ENCODE measurements at places on chromosomes 2 and 18.

- H3K36me3 ChIP-seq, result no peaks in the 10 kb centered on the region
- peaks cover 8% of the 10 kb centered on the region for H3K4me1 ChIP-seq
- no peaks in the 10 kb centered on the region for H3K27me3 ChIP-seq
- DNase-seq, result peak; percentile 70
- H3K27ac ChIP-seq, result no peak overlapping the region
- no peak overlapping the region for H3K4me3 ChIP-seq
These were observed 284.9 kb downstream of the OSR1 start for GRCh38 chr2:19073522-19073921.

- no peak overlapping the region for H3K27ac ChIP-seq
- H3K27me3 ChIP-seq, result no peaks in the 10 kb centered on the region
- H3K36me3 ChIP-seq, result no peaks in the 10 kb centered on the region
These were observed 225.8 kb downstream of the PIEZO2 start for GRCh38 chr18:10923551-10924070.

DNA sequence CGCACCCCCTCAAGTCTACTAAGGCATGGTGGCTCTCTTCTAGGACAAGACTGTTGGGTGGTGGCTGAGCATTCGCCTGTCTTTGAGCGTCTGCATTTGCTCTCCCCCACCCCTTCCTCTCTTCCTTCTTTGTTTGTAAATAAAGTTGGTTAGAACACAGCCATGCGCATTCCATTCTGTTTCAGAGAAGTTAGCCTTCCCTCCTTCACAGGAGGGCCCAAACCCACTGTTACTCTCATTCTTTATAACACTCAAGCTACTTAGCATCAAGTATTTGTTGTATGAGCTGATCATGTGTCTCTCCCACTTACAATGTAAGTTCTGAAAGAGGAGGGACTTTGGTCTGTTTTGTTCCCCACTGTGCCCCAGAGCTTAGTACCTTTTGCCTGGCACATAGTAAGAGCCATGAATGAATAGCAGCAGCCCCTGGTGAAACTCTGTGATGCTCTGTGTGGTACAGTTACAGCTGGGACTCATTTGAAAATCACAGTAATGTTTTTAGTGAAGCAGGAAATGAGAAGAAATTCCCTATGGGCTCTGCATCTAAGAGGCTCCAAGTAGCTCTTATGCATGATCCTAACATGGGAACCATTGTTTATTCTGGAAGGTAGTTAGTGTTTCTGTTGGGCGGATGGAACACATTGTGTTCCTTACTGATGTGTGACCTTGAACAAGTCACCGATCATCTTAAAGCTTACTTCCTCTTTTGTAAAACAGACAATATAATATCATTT is 7.7 kb downstream of the MGAT5 start:
- H3K27me3 ChIP-seq, result no peaks in the 10 kb centered on the region
- no peak overlapping the region for H3K4me3 ChIP-seq
- H3K36me3 ChIP-seq, result no peaks in the 10 kb centered on the region
- DNase-seq, result no peak

DNA sequence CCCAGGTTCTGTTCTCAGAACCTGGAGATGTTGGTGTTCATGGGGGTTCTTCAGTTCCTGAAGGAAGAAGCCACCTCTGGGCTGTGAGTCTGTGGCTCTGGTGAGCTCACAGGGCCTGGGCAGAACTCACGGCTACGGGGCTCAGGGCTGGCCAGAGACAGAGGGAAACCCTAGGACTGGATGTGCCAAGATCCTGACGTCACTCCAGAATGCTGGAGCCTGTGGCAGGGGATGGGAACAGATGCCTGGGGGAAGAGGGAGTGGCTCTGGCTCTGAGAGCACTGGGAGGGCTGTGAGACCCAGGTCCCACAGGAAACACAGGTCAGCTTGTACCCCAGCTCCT is at the start of gene OTOF:
TSS of gene OTOF (minus strand) at position 214 of the 343 bp plus-strand sequence.
- DNase-seq, result peak; percentile 63
- no peaks in the 10 kb centered on the region for H3K36me3 ChIP-seq
- H3K27me3 ChIP-seq, result no peaks in the 10 kb centered on the region
- H3K27ac ChIP-seq, result no peak within 1 kb of the TSS
- H3K4me3 ChIP-seq, result no peak within 1 kb of the TSS

- H3K27me3 ChIP-seq, result no peaks in the 10 kb centered on the region
- DNase-seq, result peak; percentile 82
- peak overlapping the region; percentile 11 for H3K27ac ChIP-seq
- peaks cover 1% of the 10 kb centered on the region for H3K4me1 ChIP-seq
- no peak overlapping the region for H3K4me3 ChIP-seq
These were observed 46.7 kb downstream of the GLS start for GRCh38 chr2:190927301-190927700.

GRCh38 chr2:46294176-46294836 is 2.9 kb upstream of the EPAS1 start:
- peaks cover 24% of the 10 kb centered on the region for H3K4me1 ChIP-seq
- no peaks in the 10 kb centered on the region for H3K36me3 ChIP-seq
- no peak overlapping the region for H3K27ac ChIP-seq
- H3K4me3 ChIP-seq, result no peak overlapping the region

DNA sequence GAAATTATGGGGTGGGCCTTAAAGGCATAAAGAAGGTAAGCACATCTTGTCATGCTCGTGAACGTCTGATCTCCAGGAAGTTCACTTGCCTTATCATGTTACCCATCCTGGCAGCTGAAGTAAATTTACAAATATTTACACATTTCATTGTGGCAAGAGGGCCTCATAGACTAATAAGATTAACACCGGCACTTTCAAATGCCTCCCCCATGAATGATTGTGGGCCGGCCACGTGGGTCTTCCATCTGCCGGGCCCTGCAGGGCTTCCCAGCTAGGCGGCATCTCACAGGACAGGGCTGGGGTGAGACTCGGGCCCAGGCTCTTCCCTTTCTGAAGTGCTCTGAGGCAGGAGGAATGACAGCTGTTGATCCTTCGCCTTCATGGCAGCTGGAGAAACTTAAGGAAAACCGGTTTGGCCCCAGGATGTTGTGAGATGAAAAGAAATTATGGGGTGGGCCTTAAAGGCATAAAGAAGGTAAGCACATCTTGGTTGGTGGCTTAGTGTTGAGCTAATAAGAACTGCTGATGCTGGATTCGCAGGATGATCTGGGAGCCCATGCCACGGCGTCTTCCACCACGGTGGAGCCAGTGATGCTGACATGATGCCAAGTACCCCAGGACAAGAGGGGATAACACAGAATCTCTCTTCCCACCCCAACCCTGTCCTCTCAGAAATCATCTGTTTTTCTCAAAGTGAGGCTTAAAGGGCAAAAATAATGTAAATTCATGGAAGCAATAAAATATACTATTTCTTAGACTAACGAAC is 176.3 kb downstream of the SEPTIN10 start:
- H3K4me1 ChIP-seq, result peaks cover 18% of the 10 kb centered on the region
- H3K27me3 ChIP-seq, result no peaks in the 10 kb centered on the region
- DNase-seq, result no peak
- no peak overlapping the region for H3K27ac ChIP-seq
- H3K36me3 ChIP-seq, result no peaks in the 10 kb centered on the region

- no peaks in the 10 kb centered on the region for H3K36me3 ChIP-seq
- DNase-seq, result peak; percentile 90
- H3K4me1 ChIP-seq, result peaks cover 24% of the 10 kb centered on the region
- H3K27ac ChIP-seq, result peak overlapping the region; percentile 62
These were observed 67.8 kb upstream of the EPAS1 start for GRCh38 chr2:46229134-46230063.

GRCh38 chr2:177679611-177680605 is 287.3 kb downstream of the AGPS start:
- H3K4me3 ChIP-seq, result no peak overlapping the region
- H3K36me3 ChIP-seq, result no peaks in the 10 kb centered on the region
- no peak overlapping the region for H3K27ac ChIP-seq
- no peak for DNase-seq

DNA sequence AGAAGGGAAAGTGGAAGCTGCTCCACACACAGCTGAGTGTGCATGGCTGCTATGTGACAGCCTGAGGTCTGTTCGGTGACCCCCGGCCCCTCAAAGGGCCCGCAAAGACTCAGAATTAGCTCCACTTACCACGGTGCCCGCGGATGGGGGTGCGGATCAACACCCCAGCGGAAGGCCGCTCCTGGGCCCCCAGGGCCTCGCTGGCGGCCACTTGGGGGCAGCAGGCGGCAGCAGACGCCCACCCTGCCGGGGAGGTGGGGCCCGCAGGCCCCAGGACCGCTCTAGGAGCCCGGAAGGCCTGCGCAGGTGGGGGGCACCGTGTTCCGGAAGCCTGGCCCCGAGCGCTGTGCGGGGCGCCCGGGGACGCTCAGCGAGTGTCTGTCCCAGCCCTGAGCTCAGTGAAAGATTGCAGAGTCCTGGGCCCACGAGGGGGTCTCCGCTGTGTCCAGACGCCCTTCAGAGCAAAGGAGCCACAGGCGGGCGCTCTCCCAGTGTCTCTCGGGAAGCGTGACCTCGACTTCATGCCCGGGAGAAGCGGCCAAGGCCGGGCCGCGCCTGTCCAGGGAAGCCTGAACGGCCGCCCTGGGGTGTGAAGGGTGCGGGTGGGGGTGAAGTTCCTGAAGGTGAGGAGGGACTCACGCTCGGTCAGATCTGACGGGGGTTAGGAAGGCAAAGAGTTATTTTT is 118.7 kb downstream of the VAPA start:
- H3K4me1 ChIP-seq, result peaks cover 15% of the 10 kb centered on the region
- H3K4me3 ChIP-seq, result no peak overlapping the region
- DNase-seq, result no peak
- no peaks in the 10 kb centered on the region for H3K36me3 ChIP-seq

- DNase-seq, result no peak
- H3K4me3 ChIP-seq, result no peak overlapping the region
- H3K27me3 ChIP-seq, result no peaks in the 10 kb centered on the region
- no peaks in the 10 kb centered on the region for H3K36me3 ChIP-seq
- no peaks in the 10 kb centered on the region for H3K4me1 ChIP-seq
- H3K27ac ChIP-seq, result no peak overlapping the region
These were observed 591.3 kb upstream of the ZNF804A start for GRCh38 chr2:184006998-184007397.

- H3K27me3 ChIP-seq, result no peaks in the 10 kb centered on the region
- H3K27ac ChIP-seq, result no peak overlapping the region
- H3K36me3 ChIP-seq, result no peaks in the 10 kb centered on the region
- H3K4me1 ChIP-seq, result no peaks in the 10 kb centered on the region
- DNase-seq, result peak; percentile 29
These were observed 110.2 kb downstream of the BARD1 start for GRCh38 chr2:214699236-214699635.

GRCh38 chr18:78611869-78612268 is 367.7 kb upstream of the SALL3 start:
- no peaks in the 10 kb centered on the region for H3K4me1 ChIP-seq
- no peak for DNase-seq
- H3K27ac ChIP-seq, result no peak overlapping the region
- H3K4me3 ChIP-seq, result no peak overlapping the region
- no peaks in the 10 kb centered on the region for H3K36me3 ChIP-seq
- no peaks in the 10 kb centered on the region for H3K27me3 ChIP-seq

DNA sequence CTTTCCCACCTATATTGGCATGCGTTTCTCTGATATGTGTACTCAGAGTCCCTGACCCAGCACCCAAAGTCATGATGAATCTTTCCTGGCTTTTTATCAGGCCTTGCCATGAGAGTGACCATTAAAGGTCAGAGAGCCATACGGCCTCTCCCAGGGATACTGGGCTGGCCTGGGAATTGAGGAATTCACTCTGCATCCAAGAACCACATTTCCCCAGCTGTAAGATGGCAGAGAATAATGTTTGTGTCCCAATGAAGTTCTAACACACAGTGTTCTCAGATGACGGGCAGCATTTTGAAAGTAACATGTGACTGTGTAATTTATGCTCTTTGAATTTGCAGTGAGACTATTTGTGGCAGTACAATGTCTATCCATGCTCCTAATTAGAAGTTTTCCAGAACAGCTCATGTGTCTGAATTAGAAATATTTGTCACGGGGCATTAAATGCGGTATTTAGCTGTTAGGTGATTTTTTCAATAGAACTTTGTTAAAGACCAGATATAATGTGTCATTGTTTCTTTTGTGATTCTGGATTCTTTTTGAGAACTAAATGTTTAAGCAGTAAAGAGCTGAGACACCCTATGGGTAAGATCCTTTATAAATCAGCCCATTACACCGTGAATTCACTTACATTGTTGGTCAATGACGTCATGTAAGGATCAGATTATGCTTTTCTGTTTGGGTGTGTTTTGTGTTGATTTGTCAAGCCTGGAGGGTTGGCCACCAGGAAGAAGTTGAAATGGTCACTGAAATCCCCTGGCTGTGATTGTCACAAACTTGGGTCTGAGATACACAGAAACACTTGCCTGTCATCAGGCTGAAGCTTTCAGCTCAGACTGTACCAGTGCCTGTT is 7.3 kb upstream of the SLC3A1 start:
- H3K4me1 ChIP-seq, result peaks cover 16% of the 10 kb centered on the region
- DNase-seq, result peak; percentile 79
- H3K4me3 ChIP-seq, result peak overlapping the region; percentile 11
- H3K27me3 ChIP-seq, result no peaks in the 10 kb centered on the region
- no peaks in the 10 kb centered on the region for H3K36me3 ChIP-seq
- H3K27ac ChIP-seq, result peak overlapping the region; percentile 67
